WTC11 (cell line): ENCODE measurements at places on chromosomes 2 and 18. TPM values are rescaled to one million over a fixed set of nuclear protein-coding genes. Genes with fewer than 3 reads are reported as not detected.

DNA sequence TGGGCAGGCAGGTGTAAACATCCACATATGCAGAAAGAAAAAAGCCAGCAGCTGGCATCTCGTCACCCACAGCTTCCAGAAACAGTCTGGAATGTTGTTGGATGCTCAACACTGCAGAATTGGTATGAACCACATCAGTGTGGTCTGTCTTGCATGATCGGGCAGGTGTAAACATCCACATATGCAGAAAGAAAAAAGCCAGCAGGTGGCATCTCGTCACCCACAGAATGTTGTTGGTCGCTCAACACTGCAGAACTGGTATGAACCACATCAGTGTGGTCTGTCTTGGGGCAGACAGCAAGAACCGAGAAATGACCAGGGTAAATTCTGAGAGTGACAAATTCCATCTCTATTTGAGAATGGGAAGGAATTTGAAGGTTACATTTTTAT is 39.6 kb downstream of the DOCK10 start:
- DNase-seq = no peak
- no peaks in the 10 kb centered on the region for H3K27me3 ChIP-seq
- no peak overlapping the region for H3K4me3 ChIP-seq
- peaks cover 13% of the 10 kb centered on the region for H3K4me1 ChIP-seq
- H3K27ac ChIP-seq = no peak overlapping the region
- no peaks in the 10 kb centered on the region for H3K36me3 ChIP-seq

DNA sequence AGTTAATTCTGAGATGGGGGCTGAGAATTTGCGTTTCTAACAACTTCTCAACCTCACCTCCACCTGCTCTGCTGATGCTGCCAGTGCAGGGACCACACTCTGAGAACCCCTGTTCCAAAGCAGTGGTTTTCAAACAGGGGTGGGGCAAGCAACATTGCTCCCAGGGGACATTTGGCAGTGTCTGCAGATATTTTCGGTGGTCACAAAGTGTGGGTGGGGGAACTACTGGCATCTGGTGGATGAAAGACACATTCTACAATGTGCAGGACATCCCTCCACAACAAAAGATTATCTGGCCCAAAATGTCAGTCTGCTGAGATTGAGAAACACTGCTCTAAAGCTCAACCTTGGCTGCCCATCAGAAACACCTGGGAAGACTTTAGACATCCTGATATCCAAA is 188.7 kb upstream of the SATB2 start:
- no peak overlapping the region for H3K27ac ChIP-seq
- no peaks in the 10 kb centered on the region for H3K4me1 ChIP-seq
- peaks cover 4% of the 10 kb centered on the region; the same call in 1 of the 2 replicates for H3K36me3 ChIP-seq
- H3K27me3 ChIP-seq = no peaks in the 10 kb centered on the region; the same call in 1 of the 2 replicates

DNA sequence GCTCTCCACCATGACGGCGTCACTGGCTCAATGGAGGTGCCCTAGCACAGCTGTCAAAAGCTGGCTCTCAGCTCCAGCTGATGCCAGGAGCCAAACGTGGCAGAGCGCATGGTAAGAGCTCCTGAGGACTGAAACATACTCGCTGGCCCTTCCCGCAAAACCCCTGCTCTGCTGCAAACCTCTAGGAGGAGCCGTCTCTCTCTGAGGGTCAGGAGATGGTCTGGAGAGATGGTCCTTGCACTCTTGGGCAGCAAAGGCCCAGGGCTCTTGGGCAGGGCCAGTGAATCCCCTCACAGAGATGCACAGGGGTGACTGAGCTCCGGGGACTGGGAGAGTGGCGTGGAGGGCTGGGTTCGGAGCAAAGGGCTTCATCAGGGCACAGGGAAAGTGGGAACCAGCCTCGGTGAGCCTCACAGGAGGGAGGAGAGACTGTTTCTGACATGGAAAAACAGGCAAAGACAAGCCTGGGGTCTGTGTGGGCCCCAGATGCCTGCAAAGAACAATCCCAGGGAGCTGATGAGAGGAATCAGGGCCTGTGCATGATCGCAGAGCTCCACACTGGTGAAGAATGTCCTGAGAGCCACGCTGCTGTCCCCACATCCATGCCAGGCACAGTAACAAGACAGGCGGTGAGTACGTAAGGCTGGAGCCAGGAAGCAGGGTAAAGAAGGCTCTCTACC is 17.2 kb downstream of the SNORC start:
- H3K36me3 ChIP-seq = no peaks in the 10 kb centered on the region
- H3K4me1 ChIP-seq = peaks cover 27% of the 10 kb centered on the region
- no peak overlapping the region for H3K4me3 ChIP-seq
- peak; percentile 48 for DNase-seq
- H3K27me3 ChIP-seq = peaks cover 3% of the 10 kb centered on the region; the same call in 1 of the 2 replicates

Gene ITGB6
- total RNA-seq = 0.07 to 0.14 TPM in 2 of 3 replicates, not detected in the other

Gene GLB1L
- 5.2 to 6.4 TPM (median 6.1 TPM) in 3 replicates for total RNA-seq

Gene ZBTB7C
- total RNA-seq = 0.39 to 0.60 TPM (median 0.48 TPM) in 3 replicates

Gene BUB1
- 115 to 118 TPM (median 116 TPM) in 3 replicates for total RNA-seq
